ENCODE measurements at places on chromosomes 5 and 9. TPM values are rescaled to one million over a fixed set of nuclear protein-coding genes. Genes with fewer than 3 reads are reported as not detected.

DNA sequence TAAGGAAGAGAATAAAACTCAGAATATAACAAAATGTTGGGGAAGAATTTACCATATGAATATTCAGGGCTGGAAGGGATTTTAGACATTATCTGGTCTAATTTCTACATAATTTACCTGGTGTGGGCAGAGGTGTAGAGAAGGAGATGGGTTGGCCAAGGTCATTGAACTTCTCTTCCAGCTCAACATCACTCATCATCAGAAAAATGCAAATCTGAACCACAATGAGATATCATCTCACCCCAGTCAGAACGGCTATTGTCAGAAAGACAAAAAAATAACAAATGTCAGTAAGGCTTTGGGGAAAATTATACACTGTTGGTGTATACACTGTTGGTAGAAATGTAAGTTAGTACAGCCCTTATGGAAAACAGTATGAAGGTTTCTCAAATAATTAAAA lies 121.7 kb downstream of the PTTG1 start:
- no peaks in the 10 kb centered on the region for H3K27me3 ChIP-seq
- no peaks in the 10 kb centered on the region for H3K36me3 ChIP-seq
- H3K4me1 ChIP-seq, result no peaks in the 10 kb centered on the region
- no peak overlapping the region for H3K27ac ChIP-seq
- DNase-seq, result no peak

Gene MZB1
- total RNA-seq, result 1.1 TPM

Gene PCDHGA12
- total RNA-seq, result 7.3 TPM

GRCh38 chr5:101370181-101370580 lies 467.1 kb upstream of the ST8SIA4 start:
- no peak overlapping the region for H3K27ac ChIP-seq
- H3K4me3 ChIP-seq, result no peak overlapping the region
- H3K36me3 ChIP-seq, result no peaks in the 10 kb centered on the region
- DNase-seq, result no peak
- no peaks in the 10 kb centered on the region for H3K27me3 ChIP-seq

- H3K36me3 ChIP-seq, result no peaks in the 10 kb centered on the region
- peaks cover 6% of the 10 kb centered on the region for H3K4me1 ChIP-seq
- H3K27me3 ChIP-seq, result no peaks in the 10 kb centered on the region
- no peak for DNase-seq
These were observed 5.1 kb downstream of the TYRP1 start for GRCh38 chr9:12698266-12698665.

GRCh38 chr5:6525422-6525821 lies 76.8 kb downstream of the UBE2QL1 start:
- H3K27ac ChIP-seq, result no peak overlapping the region
- no peaks in the 10 kb centered on the region for H3K27me3 ChIP-seq
- no peaks in the 10 kb centered on the region for H3K4me1 ChIP-seq

Gene FAM169A
- total RNA-seq, result 5.1 TPM

DNA sequence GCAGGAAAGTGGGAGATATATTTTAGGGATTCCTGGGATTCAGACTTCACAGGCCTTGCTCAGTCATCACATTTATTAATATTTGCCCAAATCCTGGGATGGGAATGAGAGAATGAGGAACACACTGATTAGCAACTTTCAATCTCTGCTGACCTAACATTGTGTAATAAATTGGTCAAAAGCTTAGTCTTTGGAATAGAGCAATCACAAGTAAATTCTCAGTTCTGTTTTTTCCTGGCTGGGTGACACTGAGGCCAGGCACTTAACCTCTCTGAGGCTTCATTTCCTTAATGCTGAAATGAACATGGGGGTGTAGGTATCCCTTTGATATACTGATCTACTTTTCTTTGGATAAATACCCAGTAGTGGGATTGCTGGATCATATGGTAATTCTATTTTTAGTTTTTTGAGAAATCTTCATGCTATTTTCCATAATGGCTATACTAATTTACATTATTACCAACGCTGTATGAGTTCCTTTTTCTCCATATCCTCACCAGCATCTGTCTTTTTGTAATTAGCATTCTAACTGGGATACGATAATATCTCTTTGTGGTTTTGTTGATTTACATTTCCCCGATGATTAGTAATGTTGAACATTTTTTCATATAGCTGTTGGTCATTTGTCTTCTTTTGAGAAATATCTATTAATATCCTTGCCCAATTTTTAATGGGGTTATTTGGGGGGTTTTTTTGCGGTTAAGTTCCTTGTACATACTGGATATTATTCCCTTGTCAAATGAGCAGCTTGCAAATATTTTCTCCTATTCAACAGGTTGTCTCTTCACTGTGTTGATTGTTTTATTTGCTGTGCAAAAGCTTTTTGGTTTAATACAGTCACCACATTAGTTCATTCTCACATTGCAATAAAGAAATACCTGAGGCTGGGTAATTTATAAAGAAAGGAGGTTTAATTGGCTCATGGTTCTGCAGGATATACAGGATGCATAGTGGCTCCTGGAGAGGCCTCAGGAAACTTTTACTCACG lies 36.8 kb upstream of the NIPBL start:
- DNase-seq, result no peak
- H3K27me3 ChIP-seq, result no peaks in the 10 kb centered on the region
- no peak overlapping the region for H3K4me3 ChIP-seq
- no peak overlapping the region for H3K27ac ChIP-seq

Measured in heart left ventricle (tissue), 16 donors.